C1 segment of cervical spinal cord (tissue), 14 donors: ENCODE measurements at places on chromosomes 5 and 9.

- no peak for DNase-seq
Measured at GRCh38 chr5:156621719-156622118, 228.4 kb upstream of the PPP1R2B start.

DNA sequence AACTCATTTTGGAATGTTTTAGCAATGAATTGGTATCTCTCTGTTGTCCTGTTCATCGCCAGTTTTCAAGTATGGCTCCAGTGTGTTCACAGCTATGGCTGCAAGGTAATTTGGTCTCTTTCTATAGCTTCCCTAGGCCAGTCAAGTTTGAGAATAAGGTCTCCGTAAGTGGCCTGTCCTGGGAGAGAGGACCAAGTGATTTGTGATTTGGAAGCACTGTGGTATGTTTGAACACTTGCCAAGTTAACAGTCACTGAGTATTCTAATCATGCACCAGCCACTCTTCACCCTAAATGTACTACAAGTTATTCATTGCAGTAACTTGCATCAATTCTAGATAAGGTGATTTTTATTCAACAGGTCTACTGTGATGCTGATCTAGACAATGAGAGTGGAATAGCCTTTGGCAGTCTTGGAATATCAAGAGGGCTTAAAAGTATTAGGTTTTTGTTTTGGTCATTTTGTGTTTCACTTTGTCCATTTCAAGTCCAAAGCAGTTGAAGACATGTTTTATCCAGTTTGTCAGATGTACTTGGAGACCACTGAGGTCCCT, 41.1 kb downstream of the G3BP1 start:
- DNase-seq, result no peak

- DNase-seq, result peak; percentile 70
Measured at GRCh38 chr5:75717082-75717922, at the start of gene POC5. Gene POC5, minus strand, starts transcription at chr5:75717437. Its CDS starts 4,500 bp downstream, at chr5:75712937.

- no peak for DNase-seq
Measured at GRCh38 chr9:4020755-4021296, 279.0 kb downstream of the GLIS3 start.

- DNase-seq, result no peak
Measured at GRCh38 chr5:55104946-55105701, 2.7 kb downstream of the GZMA start.

GRCh38 chr9:99565203-99565602, 256.5 kb upstream of the NR4A3 start:
- no peak for DNase-seq

GRCh38 chr5:158642879-158643278, 456.8 kb downstream of the EBF1 start:
- DNase-seq, result peak; percentile 82

- DNase-seq, result no peak
Measured at GRCh38 chr5:179033004-179033580, 9.5 kb downstream of the ZNF879 start.

- DNase-seq, result no peak
Measured at GRCh38 chr9:75664597-75664996, 225.9 kb upstream of the PCSK5 start.

- DNase-seq, result no peak
Measured at GRCh38 chr5:90329911-90330310, 79.6 kb downstream of the CETN3 start.

GRCh38 chr5:78355561-78355960, 4.9 kb upstream of the SCAMP1 start:
- no peak for DNase-seq

- no peak for DNase-seq
Measured at GRCh38 chr9:118734696-118735095, 634.5 kb downstream of the BRINP1 start.

- DNase-seq, result no peak
Measured at GRCh38 chr9:36045610-36046009, 8.9 kb downstream of the RECK start.

DNA sequence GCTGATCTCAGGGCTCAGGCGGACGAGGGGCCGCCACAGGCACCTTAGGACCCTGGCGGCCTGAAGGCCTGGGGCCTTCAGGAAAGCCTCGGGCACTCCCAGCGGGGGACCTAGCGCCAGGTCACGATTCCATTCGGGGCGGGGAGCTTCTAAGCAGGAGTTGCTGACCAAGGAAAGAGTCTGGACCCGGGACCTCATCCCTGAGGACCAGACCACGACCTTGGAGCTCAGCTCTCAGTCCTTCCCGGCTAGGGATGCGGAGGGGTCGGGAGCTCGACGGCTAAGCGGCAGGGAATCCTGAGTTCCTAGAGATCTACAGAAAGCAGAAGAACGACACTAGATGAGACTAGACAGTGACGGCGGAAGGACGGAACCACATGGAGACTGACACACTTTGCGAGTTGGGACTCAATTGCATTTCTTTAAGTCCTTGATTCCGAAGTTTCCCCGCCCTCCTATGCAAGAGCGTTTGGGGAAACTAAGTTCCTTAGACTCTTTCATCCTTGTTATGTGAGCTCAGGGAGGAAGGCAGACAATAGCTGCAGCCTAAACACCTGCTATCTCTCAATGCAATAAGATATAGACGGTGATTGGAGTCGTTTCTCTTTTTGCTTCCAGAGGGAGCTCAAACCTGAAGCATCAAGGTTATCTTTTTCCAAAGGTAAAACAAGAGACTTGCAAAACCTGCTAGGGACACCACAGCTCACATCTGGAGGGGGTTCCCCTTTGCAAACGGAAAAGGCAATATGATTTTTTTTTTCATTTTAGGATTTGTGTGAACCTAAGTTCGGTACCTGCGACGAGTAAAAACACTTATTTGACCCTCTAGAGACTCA, 9.7 kb downstream of the NR2F1-AS1 start:
- DNase-seq, result no peak

GRCh38 chr9:127878652-127879390, 1.3 kb upstream of the AK1 start:
- no peak for DNase-seq

DNA sequence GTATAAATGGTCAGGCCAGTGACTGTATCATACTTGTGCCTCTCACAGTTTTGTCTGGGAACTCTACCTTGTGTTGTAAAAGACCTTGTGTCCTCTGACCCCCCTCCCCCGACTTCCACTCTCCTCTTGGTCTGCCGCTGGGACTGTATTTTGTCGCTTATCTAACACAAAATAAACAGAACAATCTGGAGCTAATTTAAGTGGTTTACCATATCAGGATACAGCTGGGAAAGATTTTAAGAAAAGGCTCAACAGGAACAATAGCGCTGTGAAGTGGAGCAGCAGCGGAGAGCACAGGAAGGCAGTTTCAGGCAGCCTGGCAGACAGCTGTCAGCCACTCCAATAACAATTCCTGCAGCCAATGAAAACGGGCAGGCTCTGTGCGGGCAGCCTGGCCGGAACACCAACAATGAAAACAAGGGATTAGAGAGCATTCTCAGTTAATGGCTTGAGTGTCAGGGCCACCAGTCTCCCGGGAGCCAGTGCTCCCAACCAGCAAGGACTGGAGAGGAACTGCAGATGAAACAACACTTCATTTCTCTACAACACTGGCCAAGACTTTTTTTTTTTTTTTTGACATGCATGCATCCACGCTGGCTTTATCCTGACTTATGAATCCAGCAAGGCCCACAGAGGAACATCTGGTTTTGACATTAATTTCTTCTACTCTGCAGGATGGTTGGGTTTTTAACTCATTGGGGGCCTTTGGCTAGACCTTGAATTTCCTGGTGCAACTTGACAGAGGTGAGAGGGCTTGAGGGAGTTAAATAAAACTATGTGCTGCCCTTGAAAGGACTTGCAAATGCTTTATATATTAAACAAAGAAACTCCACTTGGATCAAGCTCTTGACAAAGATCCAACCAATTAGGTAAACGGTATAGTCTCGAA, 76.7 kb downstream of the ARSB start:
- DNase-seq, result peak; percentile 35

- DNase-seq, result no peak
Measured at GRCh38 chr5:154141745-154142221, 48.8 kb upstream of the GALNT10 start.

DNA sequence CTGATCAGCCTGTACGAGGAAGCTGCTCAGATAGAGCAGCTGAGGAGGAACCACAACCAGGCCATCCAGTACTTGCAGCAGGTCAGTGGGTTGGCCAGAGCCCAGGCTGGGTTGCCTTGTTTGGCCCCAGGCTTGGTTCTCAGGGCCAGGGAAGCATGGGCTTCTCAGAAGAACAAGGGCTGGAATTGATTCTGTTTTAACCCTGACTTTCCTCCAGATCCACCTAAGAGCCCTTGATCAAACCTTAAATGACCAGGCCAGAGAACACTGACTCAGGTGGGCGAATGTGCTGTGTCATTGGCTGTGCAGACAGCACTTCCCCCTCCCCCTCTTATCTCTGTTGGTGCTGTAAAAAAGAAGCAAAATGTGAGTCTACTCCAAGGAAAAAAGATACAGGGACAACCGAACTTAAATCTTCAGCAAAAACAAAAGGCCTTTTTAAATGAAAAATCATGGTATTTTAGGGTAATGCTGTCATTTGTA, 28.1 kb downstream of the TTC23L start:
- no peak for DNase-seq

DNA sequence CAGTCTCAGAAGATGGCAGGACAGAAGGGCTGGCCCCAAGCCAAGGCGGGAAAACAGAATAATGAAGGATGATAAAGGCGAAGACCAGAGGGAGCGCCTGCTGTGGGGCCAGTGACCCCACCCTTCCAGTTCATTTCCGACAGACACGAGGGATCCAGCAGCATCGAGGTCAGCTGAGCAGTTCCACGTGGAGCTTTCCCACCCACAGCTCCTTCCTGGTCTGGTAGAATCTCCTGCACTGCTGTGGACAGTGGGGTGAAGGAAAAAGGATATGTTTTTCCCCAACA, 265.9 kb upstream of the VLDLR start:
- DNase-seq, result no peak

DNA sequence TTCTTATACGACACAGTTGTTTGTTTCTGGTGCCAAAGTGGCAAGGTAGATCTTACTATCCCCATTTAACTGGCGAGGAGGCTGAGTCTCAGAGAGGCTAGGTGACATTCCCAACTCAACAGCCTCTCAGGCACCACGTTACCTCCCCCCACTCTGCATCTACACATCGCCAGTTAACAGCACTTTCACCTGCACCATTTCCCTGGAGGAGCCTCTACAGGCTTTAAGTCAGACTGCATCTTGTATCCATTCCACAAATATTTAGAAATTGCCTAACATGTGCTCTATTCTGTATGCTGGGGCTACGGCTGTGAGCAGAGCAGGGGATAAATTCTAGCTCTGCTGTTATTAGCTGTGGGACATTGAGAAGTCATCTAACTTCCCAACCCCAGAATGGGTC, 168.6 kb downstream of the INSYN2B start:
- DNase-seq, result no peak

DNA sequence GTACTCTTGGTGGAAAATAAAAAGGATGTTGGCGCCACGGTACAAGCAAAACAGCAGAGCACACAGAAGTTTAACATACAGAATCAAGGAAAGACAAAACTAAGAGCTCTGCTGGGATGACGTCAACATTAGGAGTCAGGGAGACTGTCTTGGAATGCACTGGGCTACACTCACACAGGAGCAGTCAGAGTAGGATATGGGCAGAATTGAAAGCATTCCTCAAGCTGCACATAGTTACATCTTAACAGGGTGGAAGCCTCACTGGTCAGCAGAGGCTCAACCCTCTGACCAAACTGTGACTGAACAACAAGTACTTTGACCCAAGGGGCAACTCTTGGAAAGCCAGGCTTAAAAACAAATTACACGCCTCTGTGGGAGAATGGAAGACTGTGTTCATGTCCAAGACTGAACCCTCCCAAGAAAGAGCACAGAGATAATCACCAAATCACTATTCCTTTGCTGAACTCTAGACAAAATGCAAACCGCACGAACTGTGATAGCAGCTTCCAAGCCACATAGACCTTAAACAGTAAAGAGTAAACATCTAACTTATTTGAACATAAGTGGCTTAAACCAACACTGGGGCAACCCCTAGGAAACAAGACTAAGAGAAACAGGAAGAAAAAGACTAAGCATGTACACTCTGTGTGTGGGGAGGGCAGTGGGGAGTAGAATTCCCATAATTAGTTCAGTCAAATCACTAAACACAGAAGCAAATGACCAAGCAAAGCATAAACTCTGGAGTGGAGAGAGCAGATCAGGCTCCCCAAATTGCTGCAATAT, 772.7 kb downstream of the PRELID2 start:
- DNase-seq, result no peak

DNA sequence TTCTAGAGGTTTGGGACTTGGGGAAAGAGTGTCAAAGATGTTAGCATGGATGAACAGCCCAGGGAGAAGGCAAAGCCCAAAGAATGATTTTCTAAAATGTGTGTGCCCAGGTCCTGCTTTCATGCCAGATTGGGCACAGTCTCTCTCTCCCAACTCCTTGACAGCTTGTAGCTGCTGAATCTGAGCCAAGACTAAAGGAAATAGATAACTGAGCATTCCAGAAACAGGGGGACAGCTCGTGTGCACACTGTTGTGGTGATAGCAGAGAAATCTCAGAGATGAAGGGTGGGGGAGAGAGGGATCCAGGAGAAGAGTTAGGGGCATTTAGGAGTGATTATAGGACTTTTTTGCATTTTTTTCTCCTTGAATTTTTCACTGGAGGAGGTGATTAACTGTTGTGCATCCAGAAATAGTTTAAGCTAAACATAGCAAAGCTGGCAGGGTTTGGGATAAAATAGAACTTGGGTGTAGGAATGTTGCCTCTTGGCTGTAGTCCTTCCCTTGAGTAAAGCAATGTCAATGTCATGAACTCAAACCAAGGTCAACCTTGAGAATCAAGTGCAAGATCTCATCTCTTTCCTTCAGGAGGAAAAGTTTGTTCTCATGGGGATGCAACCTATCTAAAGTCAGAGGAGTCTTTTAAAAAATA, 245.9 kb downstream of the SH3GL2 start:
- no peak for DNase-seq

- no peak for DNase-seq
Measured at GRCh38 chr5:41161271-41161670, 52.1 kb downstream of the C6 start.

DNA sequence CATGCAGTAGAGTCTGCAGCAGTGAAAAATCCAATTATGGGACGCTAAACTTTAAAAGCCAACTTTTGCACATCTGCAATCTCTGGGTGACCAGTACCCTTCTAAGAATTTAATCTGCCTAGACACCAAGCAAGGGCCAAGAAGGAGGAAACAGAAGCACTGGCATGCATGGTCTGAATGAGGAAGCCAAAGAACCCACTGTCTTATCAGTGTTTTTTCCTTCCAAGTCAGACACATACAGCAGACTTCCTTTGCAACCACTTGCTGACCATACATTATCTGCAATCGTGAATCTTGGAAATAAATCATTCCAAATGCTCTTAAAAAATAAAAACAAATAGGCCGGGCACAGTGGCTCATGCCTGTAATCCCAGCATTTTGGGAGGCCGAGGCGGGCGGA, 65.9 kb downstream of the DEPDC1B start:
- no peak for DNase-seq

GRCh38 chr9:130204341-130204740, 32.1 kb downstream of the NCS1 start:
- DNase-seq, result no peak

GRCh38 chr9:79731171-79731890, 159.6 kb downstream of the TLE4 start:
- DNase-seq, result no peak

- DNase-seq, result no peak
Measured at GRCh38 chr9:13707612-13708576, 428.4 kb upstream of the MPDZ start.

GRCh38 chr9:137114613-137115393, at the start of gene DPP7:
Gene DPP7, minus strand, starts transcription at chr9:137114733. Its CDS starts 20 bp downstream, at chr9:137114713.
- peak; percentile 53 for DNase-seq
